MG63 (cell line): ENCODE measurements at places on chromosomes 1 and 21.

DNA sequence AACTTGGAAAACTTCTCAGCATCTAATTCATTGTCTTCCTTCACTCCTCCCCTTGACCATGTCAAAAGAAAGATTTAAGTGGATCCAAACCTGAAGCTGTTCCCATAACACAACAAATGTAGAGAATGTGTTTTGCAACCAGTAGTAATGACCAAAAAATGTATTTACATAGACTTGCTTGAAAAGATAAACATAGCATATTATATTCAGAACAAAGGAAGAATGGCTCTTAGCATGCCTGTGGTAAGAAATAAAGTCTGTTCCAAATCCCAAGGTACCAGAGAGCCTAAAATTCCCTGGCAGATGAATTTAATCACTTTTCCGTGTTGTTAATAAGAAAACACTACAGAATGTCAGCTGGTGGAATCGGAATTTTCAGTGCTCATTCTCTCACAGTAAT is 36.8 kb downstream of the FMO3 start:
- no peak for DNase-seq

DNA sequence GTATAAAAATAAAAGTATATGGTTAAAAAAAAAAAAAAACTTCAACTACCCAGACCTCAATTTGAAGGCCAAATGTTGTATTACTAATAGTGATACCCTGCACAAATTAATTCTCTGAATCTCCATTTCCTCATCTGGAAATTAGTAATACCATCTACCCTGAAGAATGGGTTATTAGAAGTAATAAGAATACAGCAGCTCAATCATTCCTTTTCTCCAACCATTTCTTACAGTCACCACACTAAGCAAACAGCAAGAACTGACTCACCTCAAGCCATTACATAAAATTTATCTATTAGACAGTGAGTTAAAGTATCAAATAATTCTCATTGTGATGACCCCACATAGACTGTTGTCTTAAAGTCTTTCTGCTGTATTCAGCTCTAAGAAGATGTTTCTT is 39.6 kb downstream of the RERE start:
- DNase-seq = no peak

DNA sequence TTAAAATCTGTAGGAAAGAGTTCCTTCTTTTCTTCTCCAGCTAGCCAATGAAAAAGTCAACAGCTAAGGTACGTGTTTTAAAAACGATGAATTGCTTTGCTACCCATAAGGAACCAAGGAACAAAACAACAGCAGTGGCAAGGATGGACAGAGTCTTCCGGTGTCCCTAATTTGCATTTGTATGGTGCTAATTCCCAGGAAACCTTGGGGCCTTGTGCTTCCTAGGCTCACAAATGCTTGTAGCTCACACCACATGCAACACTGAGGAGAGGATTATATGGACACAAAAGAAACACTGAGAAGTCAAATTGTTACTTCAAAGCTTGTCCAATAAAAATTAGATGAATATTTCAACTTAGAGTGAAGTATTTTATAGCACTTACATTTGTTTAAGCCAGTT is 1.8 kb upstream of the PGBD5 start:
- no peak for DNase-seq

GRCh38 chr1:30911059-30911954 is 2.7 kb upstream of the SDC3 start:
- DNase-seq = peak; percentile 70

GRCh38 chr21:44299458-44300261 is at the start of gene PFKL:
Gene PFKL (plus strand): TSS chr21:44300053. CDS start chr21:44300106, 53 bp downstream.
- peak; percentile 80 for DNase-seq

- DNase-seq = no peak
These were observed 6.4 kb upstream of the CDK11B start for GRCh38 chr1:1664941-1665814.

DNA sequence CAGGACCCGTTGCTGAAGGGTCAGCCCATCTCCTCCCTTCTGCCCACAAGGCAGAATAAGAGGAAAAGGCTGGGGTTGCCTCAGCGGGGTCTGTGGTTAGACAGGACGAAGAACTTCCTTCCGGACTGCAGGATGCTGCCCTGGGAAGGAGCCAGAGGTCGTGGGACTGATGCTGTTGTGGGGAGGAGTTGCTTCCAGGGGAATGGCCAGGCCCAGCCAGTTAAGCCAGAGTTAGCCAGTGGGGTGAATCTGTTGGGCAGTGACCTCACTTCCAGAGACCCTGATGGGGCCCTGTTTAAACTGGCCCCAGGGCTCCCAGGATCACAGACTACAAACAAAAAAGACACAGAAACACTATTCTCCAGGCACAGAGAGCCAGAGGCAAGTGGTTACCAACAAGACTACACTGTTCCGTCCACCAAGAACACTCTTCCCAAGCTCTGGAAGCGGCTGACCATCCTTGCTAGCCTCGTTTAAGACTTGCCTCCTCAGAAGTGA is 13.0 kb downstream of the FAM229A start:
- DNase-seq = no peak

DNA sequence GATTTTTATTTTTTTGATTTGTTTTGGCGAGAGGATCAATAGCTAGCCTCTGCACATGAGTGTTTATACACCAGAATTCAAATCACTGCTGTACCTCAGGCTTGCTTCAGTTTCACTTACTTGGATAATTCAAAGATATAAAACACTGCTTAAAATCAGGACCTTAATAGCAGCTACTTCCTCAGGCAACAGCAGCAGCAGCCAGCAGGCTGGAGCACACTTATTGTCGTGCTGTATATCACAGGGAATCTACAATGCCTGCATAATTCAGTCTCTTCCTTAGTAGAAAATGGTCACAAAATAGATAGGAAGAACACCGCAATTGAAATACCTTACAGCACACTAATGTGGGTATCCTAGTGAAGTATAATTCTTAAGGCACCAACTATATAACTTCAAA is 497.3 kb downstream of the NEGR1 start:
- DNase-seq = no peak

DNA sequence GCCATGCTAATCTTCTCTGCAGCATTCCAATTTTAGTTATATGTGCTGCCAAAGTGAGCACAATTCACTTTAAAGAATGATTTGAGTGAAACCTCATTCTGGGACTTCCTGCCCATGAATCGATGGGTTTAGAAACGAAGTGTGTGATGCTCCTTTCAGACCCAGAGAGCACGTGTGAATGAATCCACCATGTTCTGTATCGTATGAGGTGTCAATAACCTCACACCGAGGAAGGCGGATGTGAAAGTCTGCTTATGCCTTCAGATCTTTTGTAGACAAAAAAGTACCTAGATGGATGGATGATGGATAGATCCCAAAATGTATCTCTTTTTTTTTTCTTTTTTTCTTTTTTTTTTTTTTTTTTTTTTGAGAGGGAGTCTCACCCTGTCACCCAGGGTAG is 13.8 kb downstream of the UBASH3A start:
- no peak for DNase-seq

- DNase-seq = no peak
These were observed 3.3 kb downstream of the DISP1 start for GRCh38 chr1:222818171-222818570.

DNA sequence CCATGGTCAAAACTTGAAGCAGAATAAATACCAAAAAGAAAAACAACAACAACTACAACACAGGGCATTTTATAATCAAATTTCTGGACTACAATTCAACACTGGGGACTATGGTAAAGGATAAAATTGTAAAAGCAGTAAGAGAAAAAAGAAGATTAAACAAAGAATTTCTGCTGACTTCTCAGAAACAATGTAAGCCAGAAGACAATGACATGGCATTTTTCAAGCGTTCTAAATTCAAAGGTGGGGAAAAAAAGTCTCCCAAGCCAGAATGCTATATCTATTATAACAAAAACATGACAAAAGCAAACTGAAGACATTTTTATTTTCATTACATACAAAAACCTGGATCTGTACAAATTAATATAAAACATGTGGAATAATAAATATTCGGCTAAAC is 433.1 kb downstream of the NPHP4 start:
- DNase-seq = no peak
